ENCODE measurements at places on chromosomes 2 and 18.

DNA sequence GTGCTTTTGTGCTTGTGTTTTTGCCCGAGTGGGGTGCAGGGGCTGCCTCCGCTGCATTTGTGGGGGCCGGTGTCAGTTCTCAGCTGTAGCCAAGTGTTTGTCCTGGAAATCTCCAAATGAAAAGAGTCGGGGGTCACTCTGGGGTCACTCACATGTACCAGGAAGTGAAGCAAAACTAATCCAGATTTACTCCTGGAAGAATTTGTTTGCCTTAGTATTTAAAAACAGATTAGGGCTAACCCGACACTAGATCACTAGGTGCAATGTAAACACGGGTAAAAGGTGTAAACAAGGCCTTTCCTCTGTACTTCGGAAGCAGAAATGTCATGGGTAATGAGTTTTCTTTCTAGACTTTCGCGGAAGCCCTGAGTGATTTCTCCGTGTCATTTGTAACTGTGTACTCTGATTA is 50.3 kb downstream of the GBX2 start:
- no peak for DNase-seq

DNA sequence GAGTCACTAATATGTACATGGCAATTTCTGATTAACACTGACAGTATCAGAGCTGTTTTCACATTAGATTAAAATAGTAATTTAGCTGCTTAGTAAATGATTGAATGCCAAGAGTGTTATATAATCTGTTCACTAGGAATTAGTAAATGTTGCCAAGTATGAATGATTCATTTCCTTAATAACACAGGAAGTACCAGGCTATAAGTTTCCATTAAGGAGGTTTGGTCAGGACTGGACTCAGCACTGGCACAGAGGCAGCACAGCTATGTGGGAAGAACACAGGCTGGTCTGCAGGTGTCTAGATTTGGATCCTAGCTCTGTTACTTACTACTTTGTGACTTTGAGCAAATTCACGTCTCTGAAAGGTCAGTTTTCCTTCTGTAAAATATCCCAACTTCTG is 97.2 kb downstream of the TDRD15 start:
- DNase-seq = peak; percentile 15

DNA sequence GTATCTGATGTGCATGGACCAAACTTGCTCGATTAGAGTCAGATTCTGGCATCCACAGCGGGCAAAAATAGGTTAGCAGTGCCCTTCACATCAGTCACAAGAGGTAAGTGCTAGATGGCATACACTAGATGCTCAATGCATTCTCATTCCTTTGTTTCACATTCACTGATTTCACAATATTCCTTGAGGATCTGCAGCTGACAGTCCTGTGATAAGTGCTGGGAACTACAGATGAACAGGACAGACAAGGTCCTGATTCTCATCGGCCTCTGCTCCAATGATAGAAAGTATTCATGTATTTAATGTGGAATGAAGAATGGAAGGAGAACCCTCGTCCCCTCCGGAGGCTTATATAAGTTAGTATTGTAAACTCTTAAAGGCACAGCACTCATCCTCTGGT is 96.8 kb upstream of the SERPINE2 start:
- DNase-seq = no peak

GRCh38 chr2:49973917-49974368 is 819.6 kb upstream of the FSHR start:
- DNase-seq = no peak

GRCh38 chr18:44229693-44230108 is 451.0 kb upstream of the SETBP1 start:
- DNase-seq = no peak
